Osteoblast (primary cell): ENCODE measurements at places on chromosomes 13 and 19.

DNA sequence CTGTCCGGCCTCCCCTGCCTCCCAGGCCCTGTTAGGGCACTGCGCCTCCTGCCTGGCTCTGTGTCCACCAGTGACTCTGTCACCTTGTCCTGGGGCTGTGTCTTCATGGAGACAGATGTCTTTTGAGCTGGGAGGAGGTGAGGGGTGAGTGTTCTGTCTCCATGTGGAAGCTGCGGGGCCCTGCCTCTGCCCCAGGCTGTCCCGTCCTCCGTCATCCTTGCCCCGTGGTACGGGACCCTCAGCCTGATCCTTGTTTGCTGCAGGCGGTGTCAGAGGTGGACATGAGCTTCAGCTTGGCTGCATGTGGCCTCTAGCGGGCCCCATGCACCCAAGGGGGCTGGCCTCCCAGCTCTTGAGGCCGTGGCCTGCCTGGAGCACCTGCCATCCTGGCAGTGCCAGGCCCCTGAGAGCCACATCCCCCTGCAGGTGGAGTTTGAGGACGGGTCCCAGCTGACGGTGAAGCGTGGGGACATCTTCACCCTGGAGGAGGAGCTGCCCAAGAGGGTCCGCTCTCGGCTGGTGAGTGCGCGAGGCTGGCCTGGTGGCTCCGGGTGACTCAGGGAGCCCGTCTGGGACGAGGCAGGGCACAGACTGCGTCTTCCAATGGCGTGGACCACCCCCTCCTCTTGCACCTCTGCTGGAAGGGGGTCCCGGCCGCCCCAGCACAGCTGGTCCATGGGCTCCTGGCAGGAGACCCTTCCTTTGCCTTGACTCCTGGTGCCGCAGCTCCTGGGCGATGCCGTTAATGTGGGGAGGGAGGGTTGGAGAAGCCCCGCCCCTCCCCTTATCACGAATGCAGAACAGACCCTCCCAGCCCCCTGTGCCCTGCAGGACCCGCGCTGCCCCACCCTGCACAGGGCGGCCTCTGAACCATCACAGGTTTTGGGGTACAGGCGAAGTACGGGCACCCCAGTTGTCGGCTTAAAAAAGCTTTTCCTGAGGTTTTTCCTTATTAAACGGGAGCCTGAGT is 181.3 kb downstream of the KDM4B start:
- DNase-seq, result peak; percentile 68

DNA sequence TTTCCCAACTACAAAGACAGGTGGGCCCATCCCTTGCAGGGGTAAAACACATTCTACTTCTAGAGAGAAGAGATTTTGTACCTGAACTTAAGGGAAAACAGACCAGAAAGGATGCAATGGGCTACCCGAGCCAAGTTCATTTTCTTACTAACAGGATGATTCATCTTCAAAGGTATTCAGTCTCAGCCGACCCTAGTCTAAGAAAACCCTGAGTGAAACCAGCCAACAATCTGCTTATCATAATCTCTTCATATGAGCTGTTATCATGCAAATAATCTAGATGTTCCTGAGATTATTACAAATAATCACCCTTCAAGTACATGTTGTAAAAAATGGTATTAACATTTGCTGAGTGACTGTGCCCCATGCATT is 15.6 kb downstream of the PABPC3 start:
- no peak for DNase-seq

GRCh38 chr19:7658219-7658686 is 10.6 kb upstream of the RETN start:
- peak; percentile 81 for DNase-seq

GRCh38 chr13:30618186-30618929 is 638 bp downstream of the USPL1 start:
- no peak for DNase-seq

DNA sequence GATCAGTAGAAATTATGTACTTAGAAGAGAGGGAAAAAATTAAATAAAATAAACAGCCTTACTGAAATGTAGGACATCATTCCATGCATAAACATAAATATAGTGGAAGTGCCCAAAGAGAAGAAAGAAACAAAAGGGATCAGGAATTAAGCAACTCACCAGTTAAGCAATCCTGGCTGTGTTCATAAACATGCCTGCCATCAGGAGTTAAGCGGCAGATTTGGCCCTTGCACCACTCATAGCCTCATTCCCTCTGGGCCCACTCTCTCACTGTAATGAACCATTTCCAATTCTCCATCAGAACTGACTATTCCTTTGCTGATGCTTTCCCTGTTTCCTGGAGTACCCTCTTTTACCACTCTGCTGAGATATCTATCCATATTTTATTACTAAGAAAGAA is 281.4 kb downstream of the LHFPL6 start:
- DNase-seq, result no peak
